ENCODE measurements at places on chromosomes 11 and 22.

- H3K27me3 ChIP-seq, result no peaks in the 10 kb centered on the region
- peak; percentile 32 for DNase-seq
- no peaks in the 10 kb centered on the region for H3K4me1 ChIP-seq
- no peaks in the 10 kb centered on the region for H3K36me3 ChIP-seq
- no peak overlapping the region for H3K4me3 ChIP-seq
- H3K27ac ChIP-seq, result no peak overlapping the region
These were observed 22.4 kb downstream of the SLC37A2 start for GRCh38 chr11:125085301-125086081.

DNA sequence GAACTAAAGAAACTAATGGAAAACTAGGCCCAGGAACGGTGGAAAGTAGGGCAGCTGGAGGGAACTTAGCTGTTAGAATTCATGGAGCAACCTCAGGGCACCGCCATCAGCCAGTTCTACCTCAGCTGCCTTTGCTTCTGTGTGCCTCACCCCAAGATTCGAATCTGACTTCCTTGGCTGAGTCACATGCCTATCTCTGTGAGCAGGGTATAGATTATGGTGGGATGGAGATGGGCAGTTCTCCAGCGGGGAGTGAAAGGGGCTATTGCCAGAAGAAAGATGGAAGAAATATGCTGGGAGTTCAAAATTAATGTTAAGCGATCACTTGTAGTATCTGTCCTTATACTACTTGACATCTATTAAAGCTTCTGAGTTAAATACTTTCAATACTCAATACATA, 18.9 kb upstream of the VWA5A start:
- no peak overlapping the region for H3K4me3 ChIP-seq
- H3K4me1 ChIP-seq, result no peaks in the 10 kb centered on the region
- H3K36me3 ChIP-seq, result no peaks in the 10 kb centered on the region
- H3K27ac ChIP-seq, result no peak overlapping the region
- no peak for DNase-seq
- peaks cover 11% of the 10 kb centered on the region for H3K27me3 ChIP-seq

DNA sequence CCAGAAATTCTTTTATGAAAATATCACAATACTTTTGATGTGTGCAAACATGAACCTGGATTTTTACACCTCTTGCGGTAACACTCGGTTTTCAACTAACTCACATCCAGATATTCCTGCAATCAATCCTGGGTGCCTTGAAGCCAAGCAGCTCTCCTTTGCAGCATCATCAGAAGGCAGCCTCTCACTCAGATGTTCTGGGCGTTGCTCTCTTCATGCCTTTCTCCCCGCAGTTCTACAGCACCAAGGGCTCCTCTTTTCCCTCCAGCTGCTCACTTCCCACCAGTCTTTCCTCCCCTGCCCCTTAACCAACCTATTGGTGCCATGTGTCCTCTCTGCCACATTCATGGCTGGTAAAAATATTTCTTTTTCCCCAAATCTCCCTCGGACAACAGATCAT, 2.9 kb downstream of the FAM181B start:
- no peak for DNase-seq
- peaks cover 4% of the 10 kb centered on the region for H3K4me1 ChIP-seq
- H3K36me3 ChIP-seq, result no peaks in the 10 kb centered on the region
- H3K27ac ChIP-seq, result no peak overlapping the region

GRCh38 chr22:22215659-22216449, 28.7 kb upstream of the VPREB1 start:
- H3K4me3 ChIP-seq, result no peak overlapping the region
- H3K27ac ChIP-seq, result no peak overlapping the region
- H3K4me1 ChIP-seq, result peaks cover 19% of the 10 kb centered on the region
- DNase-seq, result no peak
- no peaks in the 10 kb centered on the region for H3K27me3 ChIP-seq

DNA sequence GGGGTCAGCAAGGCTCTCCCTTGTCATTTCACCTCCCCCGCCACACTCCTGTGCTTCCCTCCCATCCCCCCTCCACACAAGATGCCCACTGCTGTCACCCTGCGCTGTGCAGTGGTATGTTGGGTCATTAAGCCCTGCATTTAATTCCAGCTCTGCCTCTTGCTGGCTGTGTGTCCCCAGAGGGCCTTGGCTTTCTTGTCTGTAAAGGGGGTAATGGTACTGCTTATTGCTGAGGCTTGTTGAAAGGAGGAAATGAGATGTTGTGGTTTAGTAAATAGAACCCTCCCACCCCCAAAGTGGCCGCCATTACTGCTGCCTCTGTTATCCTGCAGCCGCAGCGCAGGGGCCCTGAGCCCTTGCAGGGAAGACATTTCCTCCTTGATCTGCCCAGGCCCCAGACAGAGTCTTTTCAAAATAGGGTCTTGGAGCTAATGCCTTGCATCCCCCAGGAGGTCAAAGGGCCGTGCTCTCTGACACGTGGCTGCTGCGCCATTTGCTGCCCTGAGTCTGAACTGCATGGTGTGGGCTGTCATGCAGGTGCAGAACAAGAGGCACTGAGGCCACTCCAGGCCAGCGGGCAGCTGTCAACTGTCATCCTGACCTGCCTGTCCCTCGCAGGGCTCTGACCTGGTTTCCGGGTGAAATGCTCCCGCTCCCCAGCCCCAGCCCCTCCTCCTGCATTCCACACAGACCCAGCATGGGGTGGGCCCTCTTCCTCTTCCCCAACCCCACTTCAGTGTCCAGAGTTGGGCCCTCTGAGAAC, 18.7 kb downstream of the PVALB start:
- DNase-seq, result no peak
- H3K36me3 ChIP-seq, result no peaks in the 10 kb centered on the region
- no peak overlapping the region for H3K4me3 ChIP-seq
- peaks cover 24% of the 10 kb centered on the region for H3K27me3 ChIP-seq
- H3K4me1 ChIP-seq, result no peaks in the 10 kb centered on the region
- H3K27ac ChIP-seq, result no peak overlapping the region

DNA sequence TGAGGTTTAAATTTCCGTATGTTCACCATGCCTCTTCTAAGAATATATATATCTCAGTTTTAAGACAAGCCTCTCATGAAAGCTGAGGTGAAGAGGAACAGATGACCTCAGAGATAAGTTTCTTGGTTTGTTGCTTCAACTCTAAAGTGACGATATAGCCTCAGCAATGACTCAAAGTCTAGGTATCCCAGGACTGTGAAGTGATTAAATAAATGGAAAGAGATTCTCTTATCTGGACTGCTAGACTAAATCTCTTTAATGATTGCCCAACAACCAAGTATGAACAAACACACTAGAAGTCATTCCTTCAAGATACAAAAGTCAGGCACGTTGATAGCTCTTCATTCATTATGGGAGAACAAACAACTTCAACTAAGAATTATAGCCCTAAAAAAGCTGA, 15.3 kb downstream of the CADM1 start:
- no peak overlapping the region for H3K4me3 ChIP-seq
- H3K36me3 ChIP-seq, result no peaks in the 10 kb centered on the region
- DNase-seq, result no peak
- no peak overlapping the region for H3K27ac ChIP-seq
- no peaks in the 10 kb centered on the region for H3K4me1 ChIP-seq

GRCh38 chr11:45674481-45675190, 9.2 kb upstream of the CHST1 start:
- no peaks in the 10 kb centered on the region for H3K36me3 ChIP-seq
- no peak overlapping the region for H3K4me3 ChIP-seq

GRCh38 chr11:100789500-100789899, 102.4 kb downstream of the ARHGAP42 start:
- H3K27ac ChIP-seq, result no peak overlapping the region
- DNase-seq, result no peak
- H3K4me3 ChIP-seq, result no peak overlapping the region
- H3K27me3 ChIP-seq, result no peaks in the 10 kb centered on the region
- H3K36me3 ChIP-seq, result no peaks in the 10 kb centered on the region
- H3K4me1 ChIP-seq, result no peaks in the 10 kb centered on the region

- no peak overlapping the region for H3K4me3 ChIP-seq
- H3K27ac ChIP-seq, result no peak overlapping the region
- DNase-seq, result no peak
- no peaks in the 10 kb centered on the region for H3K27me3 ChIP-seq
These were observed 35.8 kb upstream of the SLC17A6 start for GRCh38 chr11:22302368-22302767.

GRCh38 chr11:95456714-95457491, 225.9 kb upstream of the SESN3 start:
- no peaks in the 10 kb centered on the region for H3K36me3 ChIP-seq
- no peaks in the 10 kb centered on the region for H3K4me1 ChIP-seq
- DNase-seq, result no peak
- H3K4me3 ChIP-seq, result no peak overlapping the region
- no peaks in the 10 kb centered on the region for H3K27me3 ChIP-seq
- H3K27ac ChIP-seq, result no peak overlapping the region

DNA sequence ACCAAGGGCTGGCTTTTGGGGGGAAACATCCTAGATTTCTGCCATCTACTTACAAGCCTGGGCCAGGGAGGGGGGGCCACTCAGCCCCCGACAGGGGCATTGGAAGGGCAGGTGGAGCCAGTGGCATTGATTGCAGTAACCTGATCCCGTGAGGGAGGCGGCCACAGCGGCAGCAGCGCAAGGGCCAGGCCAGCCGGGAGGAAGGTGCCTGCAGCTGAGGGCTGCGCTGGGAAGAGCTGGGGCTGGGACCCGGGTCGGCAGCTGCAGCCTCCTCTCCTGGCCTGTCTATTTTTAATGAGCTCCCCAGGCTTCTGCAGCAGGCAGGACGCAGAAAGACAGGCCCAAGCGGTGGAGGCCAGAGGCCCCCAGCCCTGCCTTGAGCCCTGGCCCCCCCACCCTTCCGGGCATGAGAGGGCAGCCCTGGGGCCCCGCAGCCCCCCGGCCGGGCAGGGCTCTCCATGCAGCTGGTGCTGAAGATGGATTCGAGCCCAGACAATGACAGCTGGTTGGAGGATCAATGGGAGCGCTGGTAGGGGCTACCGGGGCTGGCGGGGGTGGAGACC, 10.6 kb downstream of the FREY1 start:
- H3K36me3 ChIP-seq, result no peaks in the 10 kb centered on the region
- no peak overlapping the region for H3K4me3 ChIP-seq
- H3K27ac ChIP-seq, result no peak overlapping the region
- peaks cover 3% of the 10 kb centered on the region for H3K4me1 ChIP-seq
- peaks cover 24% of the 10 kb centered on the region for H3K27me3 ChIP-seq
- DNase-seq, result no peak

Measured in activated CD8-positive, alpha-beta memory T cell treated with anti-CD3 and anti-CD28 coated beads, Interleukin-2, amount 10 ng/mL, durations not matched to agents 7 days and 5 days (primary cell).